T-helper 2 cell treated with Interferon-gamma antibody and Interleukin-4, amounts not matched to agents 5 μg/mL and 100 μg/mL, for 36 hours (primary cell): ENCODE measurements at places on chromosomes 5 and 9.
A peak's percentile ranks its signal among the peaks of the same experiment; 100 is the strongest.

DNA sequence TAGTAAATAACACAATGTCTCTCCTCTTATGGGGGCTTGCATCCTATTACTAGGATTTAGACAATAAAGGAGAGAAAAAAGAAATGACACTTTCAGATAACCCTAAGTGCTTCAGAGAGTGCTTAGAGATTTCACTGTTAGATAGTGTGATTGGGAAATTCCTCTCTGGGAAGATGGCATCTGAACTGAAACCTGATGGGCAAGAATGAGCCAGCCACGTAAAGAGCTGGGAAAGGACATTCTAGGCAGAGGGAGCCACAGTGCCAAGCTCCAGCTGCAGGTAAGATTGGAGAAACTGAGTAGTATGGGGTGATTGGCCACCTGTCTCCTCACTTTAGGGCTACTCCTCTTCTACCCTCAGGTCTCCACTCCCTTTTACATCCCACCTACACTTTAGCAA is 14.5 kb downstream of the CDO1 start:
- DNase-seq: no peak

GRCh38 chr5:154793599-154794524 is 38.7 kb downstream of the LARP1 start:
- DNase-seq: no peak

DNA sequence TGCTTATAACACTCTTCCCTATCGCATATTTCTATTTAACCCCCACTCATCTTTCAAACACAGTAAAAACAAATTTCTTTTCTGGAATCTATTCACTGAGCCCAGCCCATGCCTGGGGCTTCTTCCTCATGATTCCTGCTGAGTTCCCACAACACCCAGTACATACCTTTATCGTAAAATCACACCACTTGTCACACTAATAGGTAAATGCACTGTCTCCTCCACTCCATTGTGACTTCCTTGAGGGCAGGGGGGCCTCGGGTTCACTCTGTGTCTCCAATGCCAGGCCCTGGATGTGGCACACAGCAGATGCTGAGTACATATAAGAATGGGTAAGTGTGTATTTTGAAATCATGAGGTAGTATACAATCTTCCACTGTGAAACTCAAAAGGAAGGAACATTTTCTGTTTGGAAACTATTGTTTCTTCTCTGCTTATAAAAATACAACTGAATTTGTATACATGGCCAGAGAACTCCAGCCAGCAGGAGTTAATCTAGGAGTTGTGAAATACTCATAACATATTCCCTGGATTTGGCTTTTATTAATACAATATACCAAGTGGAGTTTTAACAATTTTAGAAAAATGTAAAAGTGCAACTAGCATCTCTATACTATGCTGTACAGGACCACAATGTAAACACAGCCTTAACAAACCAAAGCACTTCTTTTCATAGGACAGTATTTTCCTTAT is 7.2 kb downstream of the PLK2 start:
- no peak for DNase-seq

- DNase-seq: no peak
Measured at GRCh38 chr5:137957948-137958347, 68.7 kb downstream of the PKD2L2 start.

DNA sequence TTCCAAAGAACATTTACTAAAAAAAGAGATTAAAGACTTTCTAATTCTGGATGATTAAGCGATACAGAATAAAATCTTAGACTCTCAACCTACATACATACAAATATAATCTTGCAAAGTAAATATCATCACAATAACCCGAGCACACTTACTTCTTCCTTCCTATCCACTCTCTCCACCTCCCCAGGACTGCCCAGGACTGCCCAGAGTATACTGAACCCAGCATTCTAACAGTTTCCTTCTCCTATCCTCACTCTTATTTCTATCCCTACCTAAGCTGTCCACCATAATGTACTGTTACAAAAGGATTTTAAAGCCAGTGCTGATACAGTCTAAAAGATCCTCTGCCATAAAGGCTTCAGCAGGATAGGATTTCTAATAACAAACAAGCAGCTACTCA is 413.3 kb upstream of the POU5F2 start:
- DNase-seq: no peak

GRCh38 chr9:136961279-136962065 is 9.4 kb downstream of the LCN12 start:
- no peak for DNase-seq

DNA sequence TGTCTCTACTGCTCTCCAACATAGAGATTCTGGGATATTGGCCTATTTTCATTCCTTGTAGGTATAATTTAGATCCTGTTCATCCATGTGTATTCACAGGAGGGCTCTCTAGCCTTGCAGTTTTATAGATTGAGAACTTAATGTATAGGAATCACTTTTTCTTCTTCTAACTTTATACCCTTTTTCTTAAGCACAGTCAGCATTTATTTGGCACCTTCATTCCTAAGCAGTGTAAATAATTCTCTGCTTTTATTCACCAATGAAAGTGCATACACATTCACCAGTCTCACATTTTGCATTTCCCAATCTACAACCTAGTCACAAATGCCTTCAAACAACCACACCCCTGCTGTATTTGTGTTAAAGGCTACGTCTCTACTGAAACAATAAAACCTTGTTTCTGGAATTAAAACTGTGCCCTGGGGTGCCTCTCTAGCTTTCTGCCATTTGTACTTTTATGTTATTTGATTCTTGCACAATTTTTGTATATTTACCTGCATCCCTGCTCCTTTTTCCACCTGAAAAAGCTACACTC is 49.3 kb downstream of the NREP start:
- no peak for DNase-seq

GRCh38 chr5:55934115-55934613 is 60.6 kb downstream of the IL6ST start:
- no peak for DNase-seq

DNA sequence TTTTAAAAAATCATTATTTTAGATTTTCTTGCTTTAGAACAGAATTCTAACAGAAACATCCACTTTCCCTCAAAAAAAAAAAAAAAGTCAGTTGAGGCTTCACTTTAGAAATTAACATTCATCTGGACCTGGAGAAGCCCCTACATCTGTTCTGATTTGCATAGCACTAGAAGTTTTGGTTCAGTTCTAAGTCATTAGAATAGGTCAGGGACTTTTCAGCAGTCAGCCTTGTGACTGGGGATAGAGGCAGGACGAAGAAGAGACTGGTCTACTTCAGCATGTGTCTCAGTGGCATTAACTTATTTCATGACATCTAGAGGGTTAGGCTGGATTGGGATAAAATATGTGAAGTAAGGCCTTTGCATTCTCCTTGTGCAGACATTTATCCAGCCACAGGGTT is 215.8 kb upstream of the DAB2 start:
- DNase-seq: no peak

DNA sequence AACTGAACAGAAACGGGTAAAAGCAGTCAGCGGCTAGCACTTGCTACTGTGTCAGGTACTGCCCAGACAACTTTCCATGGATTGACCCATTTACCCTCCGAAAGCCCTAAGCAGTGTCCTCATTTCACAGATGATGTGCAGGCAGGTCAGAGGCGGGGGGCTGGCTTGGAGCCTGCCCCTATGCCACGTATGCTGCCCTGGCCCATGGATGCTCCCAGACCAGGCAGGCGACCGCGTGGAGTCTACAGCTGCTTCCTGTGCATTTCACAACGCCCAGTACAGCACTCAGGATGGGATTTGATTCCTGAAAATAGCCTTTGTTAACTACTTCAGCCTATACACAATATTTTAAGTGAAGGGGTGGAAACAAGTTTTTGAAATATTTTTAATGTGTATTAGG is 202.9 kb downstream of the NXNL2 start:
- DNase-seq: no peak

DNA sequence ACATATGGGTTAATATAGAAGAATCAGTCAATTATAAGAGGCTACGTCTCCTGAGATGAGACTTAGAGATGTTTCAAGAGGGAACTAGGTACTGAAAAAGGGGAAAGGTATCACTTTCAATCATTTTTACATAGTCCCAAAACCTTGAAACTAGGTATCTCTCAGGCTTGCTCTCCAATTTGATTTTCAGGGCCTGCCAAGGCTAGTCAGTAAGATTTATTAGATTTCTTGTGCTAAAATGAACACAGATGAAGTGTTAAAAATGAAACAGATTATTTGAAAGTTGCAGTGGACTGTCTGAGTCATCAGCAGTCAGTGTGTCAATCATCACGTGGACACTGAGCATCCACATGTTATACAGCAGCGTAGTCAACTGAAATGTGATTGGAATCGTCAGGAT is 591.1 kb downstream of the DTWD2 start:
- no peak for DNase-seq

DNA sequence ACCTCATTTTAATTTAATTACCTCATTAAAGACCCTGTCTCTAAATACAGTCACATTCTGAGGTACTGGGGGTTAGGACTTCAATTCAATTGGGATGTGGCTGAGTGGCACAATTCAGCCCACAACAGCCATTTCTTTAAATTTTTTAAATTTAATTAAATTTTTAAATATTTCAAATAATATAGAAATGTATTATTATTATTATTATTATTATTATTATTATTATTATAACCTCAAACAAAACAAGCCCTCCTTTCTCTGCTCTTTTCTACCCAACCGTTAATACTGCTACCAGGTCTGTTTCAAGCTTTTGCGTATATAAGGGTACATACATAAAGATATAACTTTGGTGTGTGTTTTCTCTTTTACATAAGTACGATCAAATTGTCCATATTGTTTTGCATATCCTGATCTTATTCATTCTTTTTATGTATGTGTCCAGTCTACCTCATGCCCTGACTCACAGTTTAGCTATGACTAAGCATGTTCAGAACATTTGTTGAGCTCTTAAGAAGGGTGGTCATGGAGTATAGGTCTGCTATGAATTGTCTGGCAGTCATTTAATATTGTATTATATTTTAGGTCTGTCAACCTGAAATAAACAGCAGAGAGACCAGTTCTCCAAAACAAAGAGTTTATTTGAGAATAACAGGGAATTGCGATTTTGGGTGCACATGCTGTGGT is 16.1 kb upstream of the RAB14 start:
- no peak for DNase-seq

- DNase-seq: no peak
Measured at GRCh38 chr5:109759306-109759705, 69.6 kb downstream of the MAN2A1 start.

- no peak for DNase-seq
Measured at GRCh38 chr5:53109056-53109442, 508 bp downstream of the MOCS2 start.

- DNase-seq: no peak
Measured at GRCh38 chr9:80378669-80379293, 807.0 kb downstream of the TLE4 start.

- no peak for DNase-seq
Measured at GRCh38 chr5:16856531-16856930, 79.6 kb downstream of the MYO10 start.

DNA sequence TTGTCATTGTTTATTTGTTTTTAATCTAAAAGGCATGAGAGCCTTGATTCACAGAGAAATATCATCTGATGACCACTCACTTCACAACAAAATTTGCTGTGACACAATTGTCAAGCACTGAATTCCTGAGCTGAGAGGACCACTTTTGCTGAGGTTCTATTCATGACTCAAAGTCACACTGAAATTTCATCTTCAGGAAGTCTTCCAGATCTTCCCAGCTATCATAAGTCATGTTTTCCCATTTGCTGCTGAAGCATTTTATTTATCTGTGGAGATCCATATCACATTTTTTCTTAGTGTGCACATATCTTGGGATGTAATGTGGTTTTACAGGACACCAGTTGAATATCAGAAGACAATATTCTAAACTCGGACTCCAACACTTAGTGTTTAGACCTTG is 255.1 kb upstream of the TRIM32 start:
- DNase-seq: no peak

DNA sequence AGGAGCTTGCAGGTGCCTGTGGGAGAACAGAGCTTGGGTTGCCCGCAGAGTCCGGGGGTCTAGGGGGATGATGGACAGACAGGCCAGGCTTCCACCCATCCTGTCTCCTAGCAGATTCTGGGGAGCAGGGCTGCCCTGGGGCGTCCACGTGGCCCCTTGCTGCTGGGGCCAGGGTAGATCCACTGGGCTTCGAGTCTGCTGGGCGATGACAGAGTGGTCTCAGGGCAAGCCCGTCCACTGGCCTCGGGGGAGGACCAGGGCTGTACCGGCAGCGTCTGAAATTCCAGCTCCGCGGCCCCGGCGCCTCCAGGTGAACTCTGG is 124.2 kb upstream of the IRX4 start:
- no peak for DNase-seq

- DNase-seq: no peak
Measured at GRCh38 chr9:121782514-121783110, 131.2 kb downstream of the DAB2IP start.

GRCh38 chr5:175698401-175699115 is 40.7 kb downstream of the HRH2 start:
- no peak for DNase-seq

GRCh38 chr5:33738967-33739366 is 152.8 kb downstream of the ADAMTS12 start:
- no peak for DNase-seq

- DNase-seq: no peak
Measured at GRCh38 chr5:72569408-72569944, 62.3 kb upstream of the ZNF366 start.

GRCh38 chr5:94778732-94779131 is 160.3 kb downstream of the SLF1 start:
- DNase-seq: no peak

GRCh38 chr9:92634712-92635605 is 35.0 kb downstream of the IPPK start:
- peak; percentile 51 for DNase-seq

GRCh38 chr5:89830691-89831090 is 578.9 kb downstream of the CETN3 start:
- no peak for DNase-seq

- no peak for DNase-seq
Measured at GRCh38 chr9:127344368-127345000, 52.5 kb upstream of the SLC2A8 start.

DNA sequence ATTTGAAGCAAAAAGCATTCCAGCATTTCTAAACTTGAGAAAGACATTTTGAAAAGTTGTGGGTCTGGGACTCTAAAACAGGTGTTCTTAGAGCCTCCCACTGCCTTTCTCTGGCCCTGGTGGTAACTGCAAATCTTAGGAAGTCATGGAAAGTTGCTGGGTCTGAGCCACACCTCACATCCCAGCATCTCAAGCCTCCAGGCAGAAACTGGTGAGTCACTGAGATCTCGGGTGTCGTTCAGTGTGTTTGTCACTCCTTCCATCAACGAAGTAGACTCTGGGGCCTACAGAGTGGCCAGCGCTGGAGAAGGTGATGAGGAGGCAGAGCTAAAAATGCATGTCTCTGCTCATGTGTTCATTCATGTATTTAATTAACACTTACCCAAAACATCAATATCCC is 59.6 kb upstream of the C5orf58 start:
- DNase-seq: no peak
